AG10803 (cell line): ENCODE measurements at places on chromosomes 4 and X.

GRCh38 chr4:38785041-38785790, 2.4 kb upstream of the TLR10 start:
- DNase-seq: no peak

DNA sequence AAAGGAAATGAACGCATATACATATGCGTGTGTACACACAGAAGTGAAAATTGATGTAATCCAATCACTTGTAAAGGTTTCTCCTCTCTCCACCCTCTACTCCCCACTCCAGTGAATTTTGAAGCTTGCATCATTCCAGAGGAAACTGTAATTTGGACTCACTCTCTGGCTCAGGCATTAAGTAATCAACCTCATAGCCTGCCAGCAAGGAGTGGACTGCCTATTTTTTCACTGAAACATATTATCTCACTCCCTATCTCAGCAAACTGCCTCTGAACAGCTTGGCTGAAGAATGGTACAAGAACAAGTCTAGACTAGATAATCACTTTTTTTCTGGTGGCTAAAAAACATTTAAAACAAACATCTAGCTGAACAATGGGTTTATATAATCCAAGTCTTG, 124.2 kb downstream of the C4orf51 start:
- peak; percentile 92 for DNase-seq

GRCh38 chr4:3760841-3761240, 5.3 kb upstream of the ADRA2C start:
- peak; percentile 5 for DNase-seq

DNA sequence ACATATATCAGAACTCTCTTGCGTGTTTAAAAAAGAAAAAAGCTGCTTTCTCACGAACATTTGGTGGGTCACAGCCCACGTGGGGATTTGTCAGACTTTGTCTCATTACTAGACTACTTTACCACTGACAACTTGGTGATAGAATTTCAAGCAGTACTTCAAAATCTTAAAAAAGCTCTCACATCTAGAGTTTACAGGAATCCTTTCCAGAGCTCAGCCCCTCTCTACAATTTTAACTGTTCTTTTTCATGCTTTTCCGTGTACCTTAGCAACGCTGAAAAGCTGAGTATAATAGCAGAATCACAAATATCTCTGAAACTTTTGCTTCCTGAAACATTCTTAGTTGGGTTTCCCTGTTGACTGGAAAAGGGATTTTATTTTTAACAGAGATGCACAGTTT, 50.2 kb downstream of the SMAD1 start:
- no peak for DNase-seq

- DNase-seq: peak; percentile 82
Measured at GRCh38 chr4:16516796-16517439, 290.6 kb upstream of the TAPT1 start.

DNA sequence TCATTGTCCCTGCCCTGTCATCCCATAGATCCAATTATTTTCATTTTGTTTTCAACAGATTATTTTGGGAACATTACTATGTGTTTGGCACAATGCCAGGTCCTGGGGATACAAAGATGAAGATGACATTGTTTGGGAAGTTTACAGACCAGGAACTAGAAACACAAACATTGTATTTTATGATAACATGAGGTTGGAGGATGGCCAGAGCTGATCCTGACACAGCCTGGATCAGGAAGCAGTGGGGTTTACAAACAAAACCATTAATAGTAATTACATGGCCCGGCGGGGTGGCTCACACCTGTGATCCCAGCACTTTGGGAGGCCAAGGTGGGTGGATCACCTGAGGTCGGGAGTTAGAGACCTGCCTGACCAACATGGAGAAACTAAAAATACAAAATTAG, 29.9 kb downstream of the CLRN2 start:
- DNase-seq: no peak

GRCh38 chrX:85516131-85516530, 136.7 kb upstream of the POF1B start:
- no peak for DNase-seq

DNA sequence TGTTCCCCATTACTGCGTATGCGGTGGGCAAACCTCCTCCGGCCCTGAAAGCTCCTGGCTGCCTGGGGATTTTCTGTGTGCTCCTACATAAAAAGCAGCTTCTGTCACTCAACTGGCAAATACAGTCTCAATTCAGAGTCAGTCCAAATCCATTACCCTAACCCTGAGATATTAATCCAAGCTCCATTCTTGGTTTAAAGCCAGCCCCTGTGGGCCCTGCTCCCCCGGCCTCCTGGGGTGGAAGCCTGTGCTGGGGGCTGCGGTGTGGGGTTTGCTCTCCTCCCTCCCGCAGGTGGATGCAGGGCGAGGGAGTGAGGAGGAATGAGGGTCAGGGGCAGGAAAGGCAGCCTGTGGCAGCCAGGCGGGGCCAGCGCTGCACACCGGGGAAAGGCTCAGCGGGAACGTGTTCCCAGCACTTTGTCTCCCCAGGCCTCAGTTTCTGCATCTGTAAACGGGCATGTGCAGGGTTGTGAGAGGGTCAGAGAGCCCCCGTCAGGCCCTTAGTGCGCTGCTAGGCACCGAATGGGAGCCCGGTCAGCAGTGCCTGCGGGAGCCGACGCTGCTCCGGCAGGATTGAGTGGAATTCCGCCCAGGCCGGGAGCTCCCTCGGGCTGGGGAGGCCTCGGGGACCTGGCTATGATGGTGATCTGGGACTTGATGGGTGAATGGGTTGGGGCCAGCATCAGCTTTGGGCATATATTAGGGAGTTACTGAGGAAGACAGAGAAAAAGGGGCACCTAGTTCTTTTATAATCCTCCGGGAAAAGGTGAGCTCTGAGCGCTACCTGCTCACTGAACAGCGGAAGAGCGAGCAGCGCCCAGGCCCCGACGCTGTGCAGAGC, 6.3 kb upstream of the RGS12 start:
- no peak for DNase-seq

GRCh38 chrX:72054779-72055489, 76.8 kb downstream of the RTL5 start:
- no peak for DNase-seq

GRCh38 chr4:10608501-10609219, 75.9 kb downstream of the CLNK start:
- DNase-seq: no peak

DNA sequence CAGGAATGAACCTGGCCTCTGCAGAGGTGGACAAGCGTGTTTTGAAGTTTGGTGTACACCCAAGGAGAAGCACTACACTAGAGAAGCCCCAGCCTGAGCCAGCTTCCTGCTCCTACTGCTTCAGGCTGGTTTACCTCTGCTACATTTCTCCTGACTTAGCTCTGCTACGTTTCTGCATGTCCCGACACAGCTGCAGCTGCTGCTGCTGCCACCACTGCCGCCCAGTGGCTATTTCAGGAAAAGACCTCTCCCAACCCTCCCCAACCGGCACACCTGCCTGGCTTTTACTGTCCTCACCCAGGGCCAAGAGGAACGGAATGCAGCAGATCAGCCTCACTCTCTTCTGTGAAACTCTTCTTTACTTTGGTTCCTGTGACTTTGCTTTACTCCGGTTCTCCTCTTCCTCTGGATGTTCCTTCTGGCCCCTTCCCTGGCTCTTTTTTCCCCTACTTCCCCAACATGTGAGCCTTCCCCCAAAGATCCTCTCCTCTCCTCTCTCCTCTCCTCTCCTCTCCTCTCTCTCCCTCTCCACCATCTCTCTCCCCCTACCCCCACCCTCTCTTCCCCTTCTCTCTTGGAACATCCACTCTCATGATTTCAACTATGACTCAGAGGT, 3.1 kb upstream of the P2RY4 start:
- peak; percentile 19 for DNase-seq

DNA sequence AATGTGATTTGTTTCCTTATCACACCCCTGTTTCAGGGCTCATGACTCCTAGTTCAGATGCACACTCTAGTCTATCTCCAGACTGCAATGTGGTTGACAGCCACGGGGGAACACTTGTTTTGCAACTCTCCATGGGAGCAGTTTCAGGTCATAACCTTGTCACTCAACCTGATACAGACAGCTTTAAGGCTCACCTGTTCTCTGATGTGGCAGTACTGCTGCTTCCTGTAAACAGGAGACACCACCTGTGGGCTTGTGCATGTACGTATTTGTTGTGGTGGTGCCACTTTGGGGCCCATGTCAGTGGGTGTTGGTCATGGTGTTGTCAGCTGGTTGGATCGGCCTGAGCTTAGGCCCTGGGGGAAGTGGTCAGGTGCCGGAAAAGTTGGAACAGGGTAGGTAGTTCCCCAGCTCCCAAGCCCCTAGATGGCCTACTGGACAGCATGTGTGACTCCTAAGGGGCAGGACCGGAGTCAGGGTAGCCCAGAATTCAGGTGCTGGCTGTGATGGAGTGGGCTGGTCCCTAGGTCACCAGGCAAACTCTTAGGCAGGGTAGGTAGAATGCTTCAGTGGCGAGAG, 46.2 kb downstream of the FAM9B start:
- DNase-seq: no peak
